T-helper 17 cell (primary cell): ENCODE measurements at places on chromosomes 11 and 22. TPM values are rescaled to one million over a fixed set of nuclear protein-coding genes. Genes with fewer than 3 reads are reported as not detected.
A peak's percentile ranks its signal among the peaks of the same experiment; 100 is the strongest.

DNA sequence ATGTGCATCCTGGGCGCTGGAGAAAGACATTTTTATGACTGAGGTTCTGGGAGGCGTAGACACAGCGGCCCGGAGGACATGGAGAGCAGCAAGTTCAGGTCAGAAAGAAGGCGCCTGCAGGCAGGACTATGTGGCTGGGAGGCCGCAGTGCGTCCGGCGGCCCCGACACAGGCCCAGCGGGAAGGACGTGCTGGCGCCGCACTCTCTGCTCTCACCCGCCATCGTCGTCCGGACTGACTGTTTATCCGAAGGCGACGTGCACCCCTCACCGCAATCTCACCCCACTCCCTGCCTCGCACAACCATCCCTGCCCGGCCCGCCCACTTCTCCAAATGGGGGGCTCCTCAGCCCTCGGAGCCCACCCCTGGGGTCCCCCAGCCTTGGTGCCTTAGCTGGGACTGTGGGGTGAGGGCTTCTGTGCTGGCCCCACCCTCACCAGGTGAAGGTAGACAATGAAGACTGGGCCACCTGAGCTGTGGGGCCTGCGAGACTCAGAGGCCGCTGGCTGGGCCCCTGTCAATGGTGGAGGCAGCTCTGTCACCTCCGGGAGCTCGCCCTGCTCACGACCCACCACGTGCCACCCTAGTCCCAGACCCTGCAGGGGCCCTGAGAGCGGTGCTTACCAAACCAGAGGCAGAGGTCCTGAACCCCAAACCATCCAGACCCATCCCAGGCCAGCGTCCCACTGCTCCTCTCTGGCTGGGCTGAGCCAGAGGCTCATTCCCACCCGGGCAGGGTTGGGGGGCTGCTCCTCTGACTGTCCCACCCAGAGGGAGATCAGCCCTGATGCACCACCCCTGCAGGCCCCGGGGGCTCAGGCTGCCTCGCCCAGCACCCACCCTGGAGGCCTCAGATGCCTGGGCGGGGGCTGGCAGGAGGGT is 16.2 kb upstream of the MUC5B start:
- peaks cover 14% of the 10 kb centered on the region for H3K27me3 ChIP-seq
- H3K4me1 ChIP-seq: no peaks in the 10 kb centered on the region
- H3K27ac ChIP-seq: no peak overlapping the region
- no peak overlapping the region for H3K4me3 ChIP-seq
- peak; percentile 9 for DNase-seq

GRCh38 chr11:34161361-34161760 is 55.9 kb downstream of the NAT10 start:
- H3K36me3 ChIP-seq: no peaks in the 10 kb centered on the region
- no peak for DNase-seq
- peaks cover under 1% of the 10 kb centered on the region for H3K27me3 ChIP-seq
- no peak overlapping the region for H3K4me3 ChIP-seq

GRCh38 chr22:35914665-35915476 is 113.8 kb downstream of the RBFOX2 start:
- H3K4me3 ChIP-seq: no peak overlapping the region
- no peak for DNase-seq
- H3K27ac ChIP-seq: no peak overlapping the region
- H3K27me3 ChIP-seq: peaks cover 29% of the 10 kb centered on the region

Gene POLD3
- total RNA-seq: 11.1 TPM

DNA sequence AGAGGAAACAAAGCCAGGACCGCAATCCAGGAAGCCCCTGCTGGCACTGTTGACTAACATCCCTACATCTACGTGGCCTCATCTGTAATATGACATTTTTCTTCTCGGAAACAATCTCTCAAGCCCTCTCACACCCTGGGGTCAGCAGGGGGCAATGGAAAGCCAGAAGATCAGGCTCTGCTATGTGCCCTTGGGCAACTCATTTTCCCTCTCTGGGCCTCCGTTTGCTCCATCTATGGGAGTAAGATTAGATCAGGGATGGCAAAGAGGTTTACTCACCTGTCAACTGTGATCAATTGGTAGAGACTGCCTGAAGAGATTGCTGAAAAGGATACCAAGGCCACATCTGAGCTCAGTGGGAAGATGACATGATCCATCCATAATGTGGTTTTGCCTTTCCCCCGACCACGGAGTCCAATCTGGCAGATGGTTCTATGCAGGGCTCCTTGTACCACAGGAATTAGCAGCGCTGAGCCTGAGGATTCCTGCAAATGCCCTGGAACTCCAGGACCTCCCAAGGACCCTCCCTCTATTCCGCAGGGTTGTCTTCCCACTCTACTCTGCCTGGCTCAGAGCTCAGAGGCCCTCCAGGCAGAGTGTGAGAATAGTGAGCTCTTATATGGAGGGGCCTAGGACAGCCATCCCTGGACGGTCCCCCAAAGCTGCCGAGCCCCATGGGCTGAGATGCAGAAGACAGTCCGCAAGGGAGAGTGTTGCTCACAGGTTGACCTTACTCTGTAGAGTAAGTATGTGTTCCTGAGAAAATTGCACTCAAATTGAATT is 66.1 kb downstream of the CHST1 start:
- peaks cover 49% of the 10 kb centered on the region for H3K27me3 ChIP-seq
- no peak for DNase-seq
- H3K4me1 ChIP-seq: no peaks in the 10 kb centered on the region

- H3K4me1 ChIP-seq: peaks cover 6% of the 10 kb centered on the region
- no peak overlapping the region for H3K4me3 ChIP-seq
- DNase-seq: no peak
Observed at GRCh38 chr11:10436224-10436623, 18.8 kb upstream of the AMPD3 start.

GRCh38 chr11:60854847-60855725 is 664 bp downstream of the PTGDR2 start:
- H3K4me3 ChIP-seq: peak overlapping the region; percentile 28
- DNase-seq: no peak
- H3K36me3 ChIP-seq: peaks cover 8% of the 10 kb centered on the region
- H3K4me1 ChIP-seq: peaks cover 7% of the 10 kb centered on the region
- no peaks in the 10 kb centered on the region for H3K27me3 ChIP-seq
- H3K27ac ChIP-seq: peak overlapping the region; percentile 63

- H3K27me3 ChIP-seq: peaks cover 46% of the 10 kb centered on the region
- H3K4me3 ChIP-seq: no peak overlapping the region
- peaks cover 3% of the 10 kb centered on the region for H3K4me1 ChIP-seq
- peaks cover 10% of the 10 kb centered on the region for H3K36me3 ChIP-seq
- H3K27ac ChIP-seq: no peak overlapping the region
Observed at GRCh38 chr11:130394615-130395014, 33.8 kb downstream of the ADAMTS8 start.

Gene SOX10
- total RNA-seq: not detected

Gene OR8G1
- not detected for total RNA-seq

Gene DDI1
- total RNA-seq: not detected

DNA sequence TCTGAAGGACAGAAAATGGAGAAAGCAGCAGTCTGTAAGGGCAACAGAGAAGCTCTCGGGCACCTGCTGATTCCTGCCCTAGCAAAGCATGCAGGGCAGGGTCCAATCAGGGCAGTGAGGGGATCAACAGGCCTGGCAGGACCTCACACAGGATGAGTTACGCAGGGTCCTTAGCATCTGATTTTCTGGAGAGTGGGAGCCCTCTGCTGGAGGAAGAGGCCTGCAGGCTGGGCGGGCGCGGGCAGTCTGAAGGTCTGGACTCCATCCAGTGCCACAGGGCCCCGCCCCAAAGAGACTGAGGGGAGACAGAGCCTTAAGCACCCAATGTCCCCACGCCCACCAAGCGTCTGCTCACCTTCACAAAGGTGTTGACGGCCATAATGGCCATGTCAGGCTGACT is 28.9 kb downstream of the AP1B1 start:
- no peak for DNase-seq
- H3K4me3 ChIP-seq: no peak overlapping the region
- H3K36me3 ChIP-seq: peaks cover 5% of the 10 kb centered on the region

Gene GRAP2
- 113 TPM for total RNA-seq

GRCh38 chr11:87574193-87574592 is 536.5 kb downstream of the TMEM135 start:
- no peak for DNase-seq
- H3K27me3 ChIP-seq: no peaks in the 10 kb centered on the region
- H3K4me3 ChIP-seq: no peak overlapping the region
- H3K4me1 ChIP-seq: no peaks in the 10 kb centered on the region
- no peak overlapping the region for H3K27ac ChIP-seq

Gene OR52H1
- total RNA-seq: not detected

Gene TRIM49D1
- total RNA-seq: not detected

- no peak overlapping the region for H3K27ac ChIP-seq
- no peak for DNase-seq
- no peaks in the 10 kb centered on the region for H3K36me3 ChIP-seq
- no peak overlapping the region for H3K4me3 ChIP-seq
- H3K4me1 ChIP-seq: no peaks in the 10 kb centered on the region
Observed at GRCh38 chr11:20275987-20276965, 87.2 kb upstream of the HTATIP2 start.

- H3K4me3 ChIP-seq: peak overlapping the region; percentile 76
- peaks cover 13% of the 10 kb centered on the region for H3K4me1 ChIP-seq
- peak overlapping the region; percentile 94 for H3K27ac ChIP-seq
- DNase-seq: peak; percentile 66
- H3K27me3 ChIP-seq: no peaks in the 10 kb centered on the region
Observed at GRCh38 chr11:47234669-47235100, 13.9 kb downstream of the ACP2 start.

Gene KIAA1671
- 1.4 TPM for total RNA-seq

- H3K27ac ChIP-seq: no peak overlapping the region
- H3K4me1 ChIP-seq: no peaks in the 10 kb centered on the region
- H3K36me3 ChIP-seq: no peaks in the 10 kb centered on the region
- H3K27me3 ChIP-seq: no peaks in the 10 kb centered on the region
- H3K4me3 ChIP-seq: no peak overlapping the region
Observed at GRCh38 chr11:122394313-122394712, 261.2 kb upstream of the UBASH3B start.

DNA sequence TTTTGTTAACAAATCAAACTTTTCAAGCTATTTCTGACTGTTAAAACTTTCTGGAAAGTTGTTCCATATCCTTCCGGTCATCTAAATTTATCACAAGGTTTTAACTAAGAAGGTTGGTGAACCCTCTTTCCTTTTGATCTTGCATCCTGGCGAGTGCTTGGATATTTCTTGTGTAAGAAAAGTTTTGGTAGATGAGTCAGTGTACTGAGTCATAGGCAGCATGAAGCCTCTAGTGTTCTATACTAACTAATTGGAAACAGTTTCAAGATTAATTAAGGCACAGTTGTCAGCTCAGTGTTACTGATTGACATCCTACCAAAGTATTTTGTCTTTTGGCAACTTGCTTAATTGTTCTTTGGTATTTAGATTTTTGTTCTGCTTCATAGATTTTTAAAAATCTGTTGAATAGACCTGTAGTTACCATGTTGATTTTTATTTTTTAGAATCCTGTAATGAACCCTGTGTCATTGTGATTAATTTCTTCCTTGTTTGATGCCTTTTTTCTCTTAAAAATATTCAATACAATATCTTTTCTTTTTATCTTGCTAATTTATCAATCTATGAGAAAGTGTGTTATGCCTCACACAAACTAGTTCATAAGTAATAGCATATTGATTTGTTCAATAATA is 38.0 kb downstream of the METTL15 start:
- H3K27ac ChIP-seq: no peak overlapping the region
- no peak for DNase-seq
- no peak overlapping the region for H3K4me3 ChIP-seq

- peaks cover 6% of the 10 kb centered on the region for H3K36me3 ChIP-seq
- DNase-seq: no peak
- H3K27me3 ChIP-seq: no peaks in the 10 kb centered on the region
- H3K4me3 ChIP-seq: no peak overlapping the region
- peaks cover 29% of the 10 kb centered on the region for H3K4me1 ChIP-seq
Observed at GRCh38 chr11:75852406-75853017, 37.5 kb downstream of the UVRAG start.

Gene CABP4
- 12.1 TPM for total RNA-seq

Gene ANO5
- total RNA-seq: not detected

GRCh38 chr11:77799338-77799737 is 21.2 kb downstream of the RSF1 start:
- no peak for DNase-seq
- H3K27me3 ChIP-seq: no peaks in the 10 kb centered on the region
- H3K27ac ChIP-seq: no peak overlapping the region
- peaks cover 2% of the 10 kb centered on the region for H3K36me3 ChIP-seq
- H3K4me1 ChIP-seq: peaks cover 54% of the 10 kb centered on the region

- H3K4me3 ChIP-seq: no peak overlapping the region
- H3K36me3 ChIP-seq: no peaks in the 10 kb centered on the region
Observed at GRCh38 chr11:70505761-70506657, 107.7 kb downstream of the CTTN start.

- no peak for DNase-seq
- no peaks in the 10 kb centered on the region for H3K36me3 ChIP-seq
- peaks cover 34% of the 10 kb centered on the region for H3K4me1 ChIP-seq
- no peak overlapping the region for H3K27ac ChIP-seq
- H3K4me3 ChIP-seq: no peak overlapping the region
Observed at GRCh38 chr11:121369366-121369765, 76.8 kb downstream of the SC5D start.

DNA sequence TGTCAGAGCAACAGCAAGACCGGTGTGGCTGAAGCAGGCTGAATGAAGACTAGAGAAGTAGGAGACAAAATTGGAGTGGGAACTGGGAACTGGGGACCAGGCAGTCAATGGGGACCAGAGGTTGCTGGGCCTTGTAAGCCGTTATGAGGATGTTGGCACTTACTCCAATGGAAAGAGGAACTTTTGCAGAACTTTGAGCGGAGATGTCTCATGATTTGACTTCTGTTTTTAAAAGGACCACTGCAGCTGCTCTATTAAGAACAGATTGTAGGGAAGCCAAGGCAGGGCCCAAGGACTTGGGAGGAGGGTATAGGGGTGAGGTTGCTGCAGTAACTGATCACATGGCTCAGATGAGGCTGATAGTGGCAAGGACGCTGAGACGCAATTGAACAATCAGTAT is 34.2 kb downstream of the IL18 start:
- no peaks in the 10 kb centered on the region for H3K27me3 ChIP-seq
- peaks cover 3% of the 10 kb centered on the region for H3K4me1 ChIP-seq
- peak overlapping the region; percentile 14 for H3K27ac ChIP-seq
- H3K36me3 ChIP-seq: peaks cover 2% of the 10 kb centered on the region
- no peak for DNase-seq
- H3K4me3 ChIP-seq: no peak overlapping the region

Gene CCDC81
- total RNA-seq: 0.63 TPM

GRCh38 chr22:32569956-32570355 is 95.3 kb downstream of the FBXO7 start:
- peaks cover 19% of the 10 kb centered on the region for H3K27me3 ChIP-seq
- H3K4me1 ChIP-seq: no peaks in the 10 kb centered on the region
- no peak for DNase-seq
- H3K27ac ChIP-seq: peak overlapping the region; percentile 32
- H3K4me3 ChIP-seq: no peak overlapping the region
- no peaks in the 10 kb centered on the region for H3K36me3 ChIP-seq

DNA sequence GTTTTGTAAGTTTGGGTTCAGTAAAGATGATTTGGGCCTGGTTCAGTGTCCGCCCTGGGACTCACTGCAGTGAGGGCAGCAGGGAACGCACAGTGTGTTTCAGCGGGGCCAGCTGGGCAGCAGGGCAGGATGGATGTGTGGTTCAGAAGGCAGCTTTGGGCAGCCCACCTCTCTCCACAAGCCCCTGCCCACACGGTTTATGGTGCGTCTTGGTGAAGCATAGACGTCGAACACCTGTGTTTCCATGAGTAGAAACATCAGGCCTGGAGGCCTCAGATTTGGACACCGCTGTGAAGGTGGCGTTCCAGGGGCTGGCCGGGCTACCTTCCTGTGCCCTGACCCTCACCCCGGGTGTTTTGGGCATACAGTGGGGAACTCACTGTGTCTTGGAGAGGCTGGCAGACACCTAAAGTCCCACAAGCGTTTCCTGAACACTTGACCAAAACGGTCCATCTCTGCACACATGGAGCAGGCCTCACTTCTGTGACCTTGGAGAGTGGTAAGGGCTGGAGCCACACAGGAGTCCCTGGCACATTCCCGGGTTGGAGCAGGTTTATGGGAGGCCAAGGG is 59.0 kb downstream of the ST14 start:
- H3K4me1 ChIP-seq: peaks cover 5% of the 10 kb centered on the region
- no peak overlapping the region for H3K27ac ChIP-seq
- no peaks in the 10 kb centered on the region for H3K36me3 ChIP-seq
- no peak overlapping the region for H3K4me3 ChIP-seq
- peaks cover 6% of the 10 kb centered on the region for H3K27me3 ChIP-seq
